ENCODE measurements at places on chromosomes 5 and 9.

- no peak for DNase-seq
Observed at GRCh38 chr9:129071526-129072126, 9.3 kb upstream of the DOLPP1 start.

DNA sequence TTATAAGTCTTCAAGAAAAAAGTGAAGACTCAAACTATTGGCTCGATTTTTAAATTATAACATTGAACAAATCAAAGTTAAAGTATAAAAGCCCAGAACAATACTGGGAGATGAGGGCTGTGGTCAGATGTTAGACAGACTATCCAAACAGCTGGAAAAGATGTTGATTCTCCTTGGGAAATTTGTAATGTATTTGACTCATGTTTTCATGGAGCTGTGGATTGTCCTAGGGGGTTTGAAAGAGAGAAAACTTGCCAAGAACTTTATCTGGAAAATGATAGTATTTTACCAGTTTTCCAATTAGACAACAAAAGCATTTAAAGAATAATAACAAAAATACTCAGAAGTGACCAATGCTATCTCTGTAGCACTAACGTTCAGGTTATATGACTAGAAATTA is 339.2 kb downstream of the ARL15 start:
- DNase-seq = no peak

- no peak for DNase-seq
Observed at GRCh38 chr5:56233230-56233629, at the start of gene ANKRD55. TSS of gene ANKRD55 (minus strand) at chr5:56233330. CDS start at chr5:56232913, 417 bp downstream.

DNA sequence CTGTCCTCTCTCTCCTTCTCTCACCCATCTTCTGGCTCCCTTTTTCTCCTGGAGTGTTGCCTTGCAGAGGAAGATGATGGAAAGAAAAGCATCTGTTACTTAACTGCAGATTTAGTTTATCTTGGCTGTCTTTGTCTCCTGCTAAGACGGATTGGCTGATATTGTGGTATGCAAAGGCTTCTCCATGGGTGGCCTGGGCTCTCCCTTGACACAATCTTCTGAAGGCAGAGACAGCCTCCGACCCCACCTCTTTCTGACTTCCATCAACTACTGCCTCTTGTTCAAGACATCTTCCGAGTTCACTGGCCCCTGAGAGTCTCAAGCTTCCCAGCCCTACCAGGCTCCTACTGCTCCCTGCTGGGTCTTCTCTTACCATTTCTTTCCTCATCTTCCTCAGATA is 403.7 kb downstream of the LRRC70 start:
- no peak for DNase-seq

DNA sequence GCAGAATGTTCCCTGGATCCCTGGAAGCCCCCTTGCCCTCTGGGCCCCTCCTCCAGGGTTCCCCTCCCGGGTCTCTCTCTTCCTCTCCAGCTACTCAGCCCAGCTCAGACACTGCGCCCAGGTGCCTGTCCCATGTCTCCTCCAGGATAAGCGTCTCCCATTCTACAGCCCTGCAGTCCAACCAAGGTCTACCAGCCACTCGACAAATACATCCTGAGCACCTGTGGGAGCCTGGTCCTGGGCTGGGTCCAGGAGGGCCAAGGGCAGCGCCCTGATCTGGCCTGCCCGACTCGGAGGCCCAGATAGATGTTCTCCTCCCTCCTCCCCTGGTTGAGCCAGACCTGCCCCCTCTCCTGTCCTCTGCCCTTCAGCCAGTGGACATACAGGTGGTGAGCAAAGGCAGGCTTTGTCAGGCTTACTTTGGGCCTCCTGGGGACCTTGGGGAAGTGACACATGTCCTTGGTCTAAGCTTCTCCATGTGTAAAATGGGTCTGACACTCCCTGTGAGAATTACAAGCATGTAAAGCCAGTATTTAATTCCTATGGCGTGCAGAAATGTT is 1.4 kb downstream of the FLT4 start:
- DNase-seq = no peak

DNA sequence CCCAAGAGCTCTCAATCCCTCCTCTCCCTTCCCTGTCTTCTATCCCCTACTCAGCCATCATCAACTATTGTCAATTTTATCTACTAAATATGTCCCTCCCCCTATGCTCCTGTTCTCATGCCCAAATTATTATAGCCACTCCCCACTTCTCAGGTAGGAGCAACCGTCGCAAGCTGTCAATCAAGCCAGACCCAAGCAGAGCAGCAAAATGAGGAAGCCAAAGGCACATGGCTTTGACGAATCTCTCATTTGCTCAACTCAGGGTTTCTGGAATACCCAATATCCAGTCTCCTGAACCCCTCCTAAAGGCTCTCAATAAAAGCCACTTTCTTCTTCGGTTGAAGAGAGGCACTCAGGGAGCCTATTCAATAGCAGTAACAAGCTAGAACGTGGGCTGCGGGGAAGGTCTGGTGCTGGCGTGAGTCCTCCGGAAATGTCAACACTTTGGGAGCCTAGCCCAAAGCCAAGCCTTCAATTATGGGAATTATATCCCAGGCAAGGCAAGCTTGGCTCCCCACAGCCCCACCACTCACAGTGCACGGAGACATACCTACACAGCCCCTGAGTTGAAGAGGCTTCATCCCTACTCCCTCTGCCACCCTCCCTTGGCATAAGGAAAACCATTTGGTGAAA is 47.7 kb downstream of the SIL1 start:
- no peak for DNase-seq

DNA sequence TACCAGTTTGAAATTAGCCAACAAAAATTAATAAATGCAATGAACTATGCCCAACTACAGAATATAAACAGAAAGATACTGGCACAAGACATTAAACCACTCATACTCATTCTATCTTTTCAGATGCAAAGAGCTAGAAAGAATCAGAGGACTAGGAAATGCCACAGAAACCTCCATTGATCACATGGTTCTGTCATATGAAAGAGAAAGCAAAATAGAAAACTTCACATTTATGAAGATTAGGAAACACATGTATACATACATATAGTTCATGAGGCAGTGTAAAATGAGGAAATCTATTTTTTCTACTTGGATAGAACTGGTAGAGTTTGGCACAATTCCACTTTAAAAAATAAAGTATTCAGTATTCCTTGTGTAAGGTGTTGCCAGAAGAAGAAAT is 275.1 kb upstream of the PTGER4 start:
- DNase-seq = peak; percentile 28

GRCh38 chr5:158880483-158881001 is 219.2 kb downstream of the EBF1 start:
- no peak for DNase-seq
